ENCODE measurements at places on chromosomes 1 and 21.

GRCh38 chr1:183685112-183685713, 32.1 kb upstream of the APOBEC4 start:
- DNase-seq, result peak; percentile 32

DNA sequence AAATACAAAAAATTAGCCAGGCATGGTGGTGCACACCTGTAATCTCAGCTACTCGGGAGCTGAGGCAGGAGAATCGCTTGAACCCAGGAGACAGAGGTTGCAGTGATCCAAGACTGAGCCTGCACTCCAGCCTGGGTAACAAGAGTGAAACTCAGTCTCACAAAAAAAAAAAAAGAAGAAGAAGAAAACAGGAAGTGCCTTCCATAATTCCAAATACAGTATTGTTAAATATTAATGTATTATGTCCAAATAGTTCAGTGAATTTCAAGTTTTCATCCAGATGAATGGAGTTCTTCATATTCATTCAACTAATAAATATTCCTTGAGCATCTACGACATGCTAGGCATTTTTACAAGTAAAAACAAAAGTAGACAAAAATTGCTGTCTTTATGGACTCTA, 33.3 kb downstream of the PLEKHO1 start:
- no peak for DNase-seq

- DNase-seq, result no peak
Measured at GRCh38 chr1:28115267-28115666, 26.9 kb upstream of the EYA3 start.

GRCh38 chr21:39003982-39004633, 179.1 kb downstream of the PSMG1 start:
- DNase-seq, result no peak

DNA sequence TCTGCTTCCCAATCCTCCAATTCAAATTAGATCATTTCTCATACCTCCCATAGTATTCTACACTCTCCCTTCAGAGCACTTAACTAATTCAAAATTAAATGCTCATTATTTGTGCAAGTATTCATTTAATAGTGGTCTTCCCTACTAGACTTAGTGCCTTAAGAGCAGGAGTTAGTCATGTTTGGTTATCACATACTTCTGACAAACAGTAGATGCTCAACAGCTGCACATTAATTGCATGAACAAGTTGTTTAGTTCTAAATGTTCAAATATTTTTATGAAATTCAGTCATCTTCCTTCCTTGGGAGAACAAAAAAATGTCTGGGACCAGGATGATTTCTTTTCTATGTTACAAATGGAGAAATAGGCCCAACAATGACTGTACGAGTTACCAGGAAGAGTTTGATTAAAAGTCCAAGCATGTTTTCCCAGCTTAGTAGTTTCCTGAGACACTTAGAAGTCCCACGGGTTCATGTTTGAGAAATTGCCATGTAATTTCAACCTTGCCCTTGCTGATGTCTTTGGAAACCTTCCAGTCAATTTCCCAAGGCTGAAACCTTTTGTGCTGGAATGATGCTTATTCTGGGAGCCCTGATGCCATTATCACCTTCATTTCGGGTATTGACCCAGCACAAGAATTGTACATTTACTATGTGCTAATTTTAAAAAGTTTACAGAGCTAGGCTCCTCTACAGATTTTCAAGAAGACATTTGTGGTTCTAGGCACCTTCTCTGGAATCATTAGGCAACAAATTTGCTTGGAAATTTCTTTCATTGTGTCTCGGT, 437.9 kb upstream of the PLXNA2 start:
- no peak for DNase-seq

GRCh38 chr1:20168564-20169491, 17.1 kb upstream of the UBXN10 start:
- no peak for DNase-seq

DNA sequence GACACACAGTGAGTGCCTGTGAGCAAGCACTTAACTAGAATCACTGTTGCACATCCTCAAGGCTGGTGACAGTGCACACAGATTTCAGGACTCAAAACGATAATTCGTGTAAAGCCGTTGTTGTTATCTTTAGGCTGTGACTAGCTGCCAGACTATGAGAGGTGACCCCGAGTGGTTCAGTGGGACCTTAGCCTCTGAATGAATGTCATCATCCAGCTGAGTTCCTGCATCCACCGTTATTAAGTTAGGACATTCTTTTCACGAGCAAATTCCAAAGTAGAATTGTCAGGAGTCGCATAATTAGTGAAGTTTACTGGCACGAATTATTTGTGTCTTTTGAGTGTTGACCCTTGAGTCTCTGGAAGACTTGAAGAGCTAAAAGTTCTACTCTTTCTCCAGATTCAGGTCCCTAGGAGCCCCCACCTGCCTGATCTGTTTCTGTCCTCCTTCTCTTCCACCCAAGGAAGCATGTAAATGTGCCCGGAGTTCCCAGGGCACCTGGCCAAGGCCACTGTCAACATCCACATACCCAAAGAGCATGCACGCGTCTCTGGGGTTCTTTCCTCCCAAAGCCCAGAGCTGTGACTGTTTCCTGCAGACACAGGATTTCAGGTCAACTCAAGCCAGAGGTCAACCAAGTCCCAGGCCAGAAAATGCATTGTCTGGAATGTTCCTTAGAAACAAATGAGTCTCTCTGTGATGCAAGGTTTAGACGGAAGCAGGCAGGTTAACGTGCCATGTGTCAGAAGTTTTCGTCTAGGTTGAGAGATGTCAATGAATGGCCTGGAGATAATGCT, 207.2 kb downstream of the TOMM20 start:
- no peak for DNase-seq

DNA sequence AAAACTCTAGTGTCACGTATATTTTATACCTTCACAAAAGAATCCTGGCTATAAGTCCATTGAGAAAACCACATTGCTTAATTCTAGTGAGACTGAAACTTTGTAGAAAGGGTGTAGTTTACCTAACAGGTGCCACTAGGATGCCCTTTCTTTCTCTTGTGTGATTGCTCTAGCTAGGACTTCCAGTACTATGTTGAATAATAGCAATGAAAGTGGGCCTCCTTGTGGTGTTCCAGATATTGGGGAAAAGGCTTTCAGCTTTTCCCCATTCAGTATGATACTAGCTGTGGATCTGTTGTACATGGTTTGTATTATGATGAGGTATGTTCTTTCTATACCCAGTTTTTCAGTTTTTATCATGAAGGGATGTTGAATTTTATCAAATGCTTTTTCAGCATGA, 39.7 kb upstream of the CHODL start:
- DNase-seq, result no peak

- DNase-seq, result no peak
Measured at GRCh38 chr1:150366416-150367296, 2.7 kb downstream of the RPRD2 start.

GRCh38 chr1:7018351-7018750, 233.1 kb downstream of the CAMTA1 start:
- DNase-seq, result no peak

DNA sequence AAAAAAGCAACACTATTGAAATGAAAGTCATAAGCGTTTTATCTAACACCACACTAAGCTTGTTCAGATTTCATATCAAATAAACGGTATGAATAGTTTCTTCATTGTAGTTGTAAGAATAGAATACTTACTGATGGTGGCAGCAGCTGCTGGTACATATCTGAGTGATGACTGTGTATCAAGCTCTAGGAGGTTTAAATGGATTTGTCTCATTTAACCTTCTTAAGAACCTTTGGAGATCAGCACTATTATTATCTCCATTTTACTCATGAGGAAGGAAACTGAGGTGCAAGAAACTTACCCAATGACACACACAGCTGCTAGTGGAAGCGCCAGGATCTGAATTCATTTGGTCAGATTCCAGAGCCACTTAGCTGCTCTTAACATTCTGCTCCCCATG, 104.0 kb downstream of the EIF4G3 start:
- DNase-seq, result no peak

- DNase-seq, result no peak
Measured at GRCh38 chr1:95181096-95181495, 52.9 kb upstream of the RWDD3 start.

- DNase-seq, result no peak
Measured at GRCh38 chr1:151881479-151881878, 27.8 kb downstream of the THEM4 start.

GRCh38 chr1:24709791-24710441, 35.3 kb upstream of the CLIC4 start:
- DNase-seq, result no peak

GRCh38 chr1:91700771-91701471, 185.0 kb downstream of the TGFBR3 start:
- no peak for DNase-seq

DNA sequence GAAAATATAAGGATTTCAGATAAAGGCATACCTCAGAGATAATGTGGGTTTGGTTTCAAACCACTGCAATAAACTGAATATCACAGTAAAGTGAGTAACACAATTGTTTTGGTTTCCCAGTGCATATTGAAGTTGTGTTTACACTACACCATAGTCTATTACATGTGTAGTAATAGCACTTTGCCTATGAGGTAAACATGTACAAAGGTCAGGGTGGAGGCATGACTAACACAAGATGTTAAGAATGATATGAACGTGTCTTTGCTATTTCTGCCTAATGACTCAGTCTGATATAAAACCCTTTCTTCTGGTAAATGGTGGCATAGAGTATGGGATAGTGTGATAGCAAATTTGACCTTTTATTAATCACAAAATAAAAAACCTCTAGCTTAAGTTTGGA, 621.5 kb upstream of the ADGRL2 start:
- DNase-seq, result no peak

Data from GM18507 (cell line).